Gastrocnemius medialis (tissue), 4 donors: ENCODE measurements at places on chromosomes 1 and 21.

DNA sequence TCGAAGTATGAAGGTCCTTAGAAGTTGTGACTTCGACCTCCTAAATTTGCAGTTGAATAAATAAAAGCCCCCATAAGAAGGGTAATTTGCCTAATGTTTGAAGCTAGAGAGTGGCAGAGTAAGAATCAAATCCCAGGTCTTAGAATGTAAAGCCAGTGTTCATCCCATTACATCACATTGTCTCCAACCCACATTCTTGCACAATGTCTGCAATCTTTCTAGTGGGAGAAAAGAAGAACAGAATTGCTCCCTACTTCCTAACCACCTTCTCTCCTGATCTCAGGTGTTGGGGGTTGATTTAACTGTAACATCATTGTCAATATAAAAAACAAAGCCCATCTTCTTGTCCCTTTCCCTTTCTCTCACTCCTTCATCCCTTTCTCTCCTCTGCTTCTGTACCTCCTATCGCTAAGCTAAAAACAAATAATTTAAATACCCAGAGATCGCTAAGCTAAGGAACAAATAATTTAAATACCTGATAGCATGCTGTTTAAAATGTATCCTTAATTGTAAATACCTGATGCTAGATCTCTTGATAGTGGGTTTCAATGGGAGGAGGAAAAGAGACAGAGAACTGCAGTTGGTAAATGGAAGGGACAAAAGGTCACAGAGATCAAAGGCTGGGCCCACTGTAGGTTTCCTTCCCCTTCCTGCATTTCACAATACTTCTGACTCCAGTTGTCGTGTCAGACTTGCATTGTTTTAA is 32.1 kb upstream of the CCDC190 start:
- no peaks in the 10 kb centered on the region for H3K27me3 ChIP-seq
- H3K27ac ChIP-seq: no peak overlapping the region
- no peak for DNase-seq
- peaks cover 18% of the 10 kb centered on the region for H3K4me1 ChIP-seq
- no peak overlapping the region for H3K4me3 ChIP-seq
- no peaks in the 10 kb centered on the region for H3K36me3 ChIP-seq

GRCh38 chr1:8127171-8127641 is 101.1 kb upstream of the ERRFI1 start:
- no peak overlapping the region for H3K4me3 ChIP-seq
- peak overlapping the region; percentile 34 for H3K27ac ChIP-seq

DNA sequence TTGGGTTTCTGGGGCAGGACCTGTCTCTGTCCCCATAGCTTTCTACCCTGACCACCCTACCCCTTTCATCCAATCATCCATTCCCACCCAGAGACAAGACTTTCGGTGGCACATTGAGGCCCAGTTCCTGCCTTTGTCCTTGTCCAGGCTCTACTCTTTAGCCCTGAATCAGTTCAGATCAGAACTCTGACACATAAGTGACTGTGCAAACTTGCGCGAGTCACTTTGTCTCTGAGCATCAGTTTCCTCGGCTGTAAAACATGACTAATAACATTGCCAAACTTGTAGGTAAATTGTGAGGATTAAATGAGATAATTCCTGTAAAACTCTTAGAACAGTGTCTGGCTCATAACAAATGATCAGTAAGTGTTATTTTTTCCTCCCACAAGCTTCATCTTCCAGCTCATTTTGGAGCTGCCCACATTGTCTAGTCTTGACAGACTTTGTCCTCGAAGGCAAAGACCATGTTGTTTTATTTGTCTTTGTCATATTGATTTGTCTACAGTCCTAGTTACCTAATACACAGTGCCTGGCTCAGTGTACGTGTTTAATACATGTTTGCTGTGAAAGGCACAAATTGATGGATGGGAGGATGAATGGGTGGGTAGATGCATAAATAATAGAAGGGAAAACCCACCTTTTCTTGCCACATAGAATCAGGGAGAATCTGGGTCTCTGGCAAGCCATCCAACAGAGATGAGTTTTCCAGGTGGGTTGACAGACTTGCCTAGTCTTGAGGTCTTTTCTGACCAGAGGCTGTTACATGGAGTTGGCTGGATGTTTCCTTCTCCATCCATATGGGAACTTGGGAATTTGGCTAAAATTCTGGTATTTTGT is 262.9 kb downstream of the OMA1 start:
- DNase-seq: no peak
- no peak overlapping the region for H3K27ac ChIP-seq
- no peak overlapping the region for H3K4me3 ChIP-seq
- no peaks in the 10 kb centered on the region for H3K27me3 ChIP-seq

DNA sequence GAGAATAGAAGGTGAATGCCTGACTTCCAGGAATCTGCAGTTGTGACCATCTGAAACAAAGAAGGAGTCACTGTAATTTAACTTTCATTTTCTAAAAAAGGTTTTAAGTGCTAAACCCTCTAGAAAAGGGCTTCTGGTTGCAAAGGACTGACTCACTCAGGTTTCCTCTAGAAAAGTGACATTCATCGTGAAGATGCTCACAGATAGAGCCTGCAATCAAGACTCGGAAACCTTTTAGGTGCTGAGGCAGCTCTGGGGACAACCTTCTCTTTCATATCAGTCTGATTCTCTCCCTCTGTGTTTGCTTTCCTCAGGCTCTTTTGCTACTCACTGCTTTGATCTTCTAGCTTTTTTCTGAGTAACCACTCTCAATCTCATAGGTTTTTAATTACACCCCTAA is 8.2 kb downstream of the BCL9 start:
- H3K27me3 ChIP-seq: no peaks in the 10 kb centered on the region
- DNase-seq: no peak
- peaks cover 42% of the 10 kb centered on the region for H3K4me1 ChIP-seq
- H3K36me3 ChIP-seq: no peaks in the 10 kb centered on the region
- H3K27ac ChIP-seq: no peak overlapping the region

GRCh38 chr21:32381571-32381970 is 11.2 kb downstream of the URB1 start:
- no peak overlapping the region for H3K27ac ChIP-seq
- H3K36me3 ChIP-seq: no peaks in the 10 kb centered on the region
- no peak for DNase-seq
- no peak overlapping the region for H3K4me3 ChIP-seq

DNA sequence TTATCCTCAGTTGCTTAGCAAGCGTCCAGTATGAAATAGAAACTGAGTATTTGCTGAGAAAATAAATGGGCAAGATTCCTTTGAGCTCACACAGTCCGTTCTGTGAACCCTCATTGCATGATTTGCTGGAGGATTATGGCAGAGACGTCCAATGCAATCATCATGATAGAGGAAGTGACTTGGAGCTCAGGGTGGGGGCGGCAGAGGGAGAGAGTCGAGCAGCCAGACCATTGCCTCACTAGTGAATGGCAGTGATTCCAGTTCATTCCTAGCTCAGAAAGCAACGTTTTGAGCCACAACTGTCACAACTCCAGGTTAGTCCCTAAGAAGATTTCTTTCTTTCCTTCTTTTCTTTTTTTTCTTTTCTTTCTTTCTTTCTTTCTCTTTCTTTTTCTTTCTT is 27.5 kb upstream of the COL9A2 start:
- no peaks in the 10 kb centered on the region for H3K27me3 ChIP-seq
- peak; percentile 20 for DNase-seq
- peak overlapping the region; percentile 11 for H3K4me3 ChIP-seq
- H3K27ac ChIP-seq: no peak overlapping the region
- no peaks in the 10 kb centered on the region for H3K4me1 ChIP-seq
- H3K36me3 ChIP-seq: no peaks in the 10 kb centered on the region

DNA sequence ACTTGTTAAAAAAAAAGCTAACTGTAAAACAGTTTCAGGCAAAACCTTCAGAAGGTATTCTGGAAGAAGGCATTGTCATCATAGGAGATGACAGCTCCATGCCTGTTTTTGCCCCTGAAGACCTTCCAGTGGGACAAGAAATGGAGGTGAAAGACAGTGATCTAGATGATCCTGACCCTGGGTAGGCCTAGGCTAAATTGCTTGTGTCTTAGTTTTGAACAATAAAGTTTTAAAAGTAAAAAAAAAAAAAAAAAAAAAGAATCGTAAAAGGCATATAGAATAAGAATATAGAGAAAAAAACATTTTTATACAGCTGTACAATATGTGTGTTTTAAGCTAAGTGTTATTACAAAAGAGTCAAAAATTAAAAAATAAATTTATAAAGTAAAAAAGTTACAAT is 106.6 kb upstream of the PLXNA2 start:
- no peaks in the 10 kb centered on the region for H3K36me3 ChIP-seq
- H3K4me3 ChIP-seq: no peak overlapping the region
- no peaks in the 10 kb centered on the region for H3K27me3 ChIP-seq
- H3K27ac ChIP-seq: no peak overlapping the region

DNA sequence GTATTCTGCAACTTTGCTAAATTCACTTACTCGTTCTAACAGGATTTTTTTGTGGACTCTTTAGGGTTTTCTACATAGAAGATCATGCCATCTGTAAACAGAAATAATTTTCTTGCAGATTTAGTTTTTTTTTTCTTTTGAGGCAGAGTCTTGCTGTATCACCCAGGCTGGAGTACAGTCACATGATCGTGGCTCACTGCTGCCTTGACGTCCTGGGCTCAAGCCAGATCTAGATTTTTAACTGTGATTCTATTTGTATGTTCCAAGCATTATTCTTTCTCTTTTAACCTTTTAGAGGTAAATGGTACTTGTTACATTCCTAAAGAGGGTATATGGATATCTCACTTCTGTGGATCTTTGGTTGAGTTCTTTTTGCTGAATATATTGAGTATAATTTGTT is 18.6 kb downstream of the FABP3 start:
- no peak overlapping the region for H3K4me3 ChIP-seq
- no peak for DNase-seq
- no peaks in the 10 kb centered on the region for H3K4me1 ChIP-seq
- H3K27ac ChIP-seq: no peak overlapping the region
- H3K27me3 ChIP-seq: no peaks in the 10 kb centered on the region
- H3K36me3 ChIP-seq: peaks cover 22% of the 10 kb centered on the region
